ENCODE measurements at places on chromosomes 16 and 17.

DNA sequence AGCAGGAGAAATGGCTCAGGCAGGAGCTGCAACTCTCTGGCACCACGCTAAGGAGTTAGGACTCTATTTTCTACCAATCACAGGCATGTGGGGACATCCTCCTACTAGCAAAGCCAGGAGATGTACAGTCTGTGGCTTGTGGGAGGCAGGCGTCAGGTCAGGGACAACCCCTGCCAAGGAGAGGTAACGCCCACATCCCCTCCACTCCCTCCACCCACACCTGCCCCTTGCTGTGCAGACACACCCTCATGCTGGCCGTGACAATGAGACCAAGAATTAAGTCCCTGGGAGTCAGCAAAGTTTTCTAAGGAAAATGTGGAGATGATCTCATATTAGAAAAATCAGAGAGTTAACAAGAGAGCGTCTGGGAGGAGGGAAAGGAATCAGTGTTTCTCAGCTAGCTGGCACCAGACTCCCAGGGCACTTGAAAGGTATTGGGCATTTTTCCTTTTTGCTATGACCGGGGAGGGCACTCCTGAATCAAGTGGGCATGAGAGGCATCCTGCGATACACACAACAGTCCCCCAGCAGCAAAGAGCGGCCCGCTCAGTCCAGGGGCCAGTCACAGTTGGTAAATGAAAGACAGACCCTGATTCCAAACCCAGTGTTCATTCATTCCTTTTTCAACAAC is 87.3 kb upstream of the RPL38 start:
- DNase-seq, result no peak

GRCh38 chr17:1649844-1650501 is at the start of gene RILP:
Gene RILP, minus strand, starts transcription at chr17:1649866. Its CDS starts 62 bp downstream, at chr17:1649804.
- DNase-seq, result peak; percentile 38

DNA sequence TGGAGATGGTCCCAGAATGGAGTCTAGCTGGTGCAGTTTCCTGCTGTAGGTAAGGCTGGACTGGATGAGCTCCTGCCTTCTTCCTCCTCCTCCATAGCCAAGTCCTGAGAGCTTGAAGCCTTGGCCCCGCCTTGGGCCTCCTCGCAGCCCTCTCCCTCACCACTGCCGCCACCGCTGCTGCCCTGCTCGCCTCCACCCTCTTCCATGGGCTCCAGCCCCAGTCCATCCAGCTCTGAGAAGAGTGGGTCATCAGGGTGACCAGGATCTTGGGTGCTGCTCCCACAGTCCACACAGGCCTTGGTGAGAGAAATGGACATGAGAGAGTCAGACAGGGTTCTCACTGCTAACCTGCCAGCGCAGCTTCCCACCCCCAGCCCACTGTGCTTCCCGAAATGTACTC is 11.2 kb downstream of the PER1 start:
- DNase-seq, result no peak

DNA sequence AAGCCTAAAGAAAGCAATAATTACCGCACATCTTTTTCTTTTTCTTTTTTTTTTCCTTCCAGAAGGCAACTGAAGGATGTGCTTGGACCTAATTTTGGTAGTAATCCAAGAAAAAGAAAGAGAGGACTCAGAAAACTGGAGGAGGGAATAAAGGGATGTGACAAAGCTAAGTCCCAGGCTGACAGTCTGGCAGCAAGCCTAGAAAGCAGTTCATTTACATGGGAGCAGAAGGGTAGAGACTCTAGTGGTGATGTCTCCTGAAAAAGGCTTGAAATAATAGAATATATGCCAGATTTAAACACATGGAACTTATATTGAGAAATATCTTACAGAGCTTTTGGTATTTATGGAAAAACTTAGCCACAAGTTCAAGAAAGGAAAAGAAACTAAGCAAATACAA is 101.0 kb upstream of the SHISA6 start:
- DNase-seq, result no peak

GRCh38 chr16:78821335-78821734 is 721.9 kb downstream of the WWOX start:
- DNase-seq, result no peak

GRCh38 chr17:28667870-28668269 is 5.9 kb downstream of the SUPT6H start:
- no peak for DNase-seq

DNA sequence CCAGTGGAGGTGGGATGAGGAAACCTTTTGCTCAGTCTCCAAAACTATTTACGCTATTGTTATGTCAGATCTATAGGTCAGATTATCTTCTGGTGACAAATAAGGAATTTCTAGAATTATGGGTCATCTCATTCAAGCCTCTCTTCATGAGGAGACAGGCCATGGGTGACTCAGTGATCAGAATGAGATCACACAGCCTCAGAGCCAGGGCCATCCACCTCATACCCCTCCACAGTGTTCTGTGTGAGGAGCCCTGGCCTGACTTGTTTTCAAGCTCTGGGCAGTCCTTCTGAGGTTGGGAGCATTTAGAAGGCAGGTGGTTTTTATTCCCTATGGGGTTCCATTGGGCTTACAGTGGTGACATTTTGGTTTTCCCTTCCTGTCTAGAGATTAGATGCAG is 26.5 kb downstream of the YPEL2 start:
- DNase-seq, result no peak

DNA sequence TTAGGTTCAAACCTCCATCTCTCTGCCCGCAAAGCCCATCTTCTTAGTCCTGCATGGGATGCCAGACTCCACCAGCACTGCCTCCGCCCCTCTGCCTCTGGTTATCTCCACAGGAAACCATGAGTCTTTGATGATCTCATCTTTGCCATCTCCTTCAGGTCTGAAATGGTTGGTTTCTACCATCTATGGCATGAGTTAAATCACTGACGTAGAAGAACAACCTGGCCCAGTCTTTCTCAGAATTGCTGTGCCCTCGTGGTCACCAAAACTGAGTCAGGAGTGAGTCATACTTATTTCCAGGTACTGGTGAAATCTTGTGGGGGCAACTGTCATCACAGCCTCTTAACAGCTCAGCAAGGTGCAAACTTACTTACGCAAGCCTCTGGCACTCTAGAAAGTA is 468.7 kb upstream of the C16orf82 start:
- DNase-seq, result no peak

DNA sequence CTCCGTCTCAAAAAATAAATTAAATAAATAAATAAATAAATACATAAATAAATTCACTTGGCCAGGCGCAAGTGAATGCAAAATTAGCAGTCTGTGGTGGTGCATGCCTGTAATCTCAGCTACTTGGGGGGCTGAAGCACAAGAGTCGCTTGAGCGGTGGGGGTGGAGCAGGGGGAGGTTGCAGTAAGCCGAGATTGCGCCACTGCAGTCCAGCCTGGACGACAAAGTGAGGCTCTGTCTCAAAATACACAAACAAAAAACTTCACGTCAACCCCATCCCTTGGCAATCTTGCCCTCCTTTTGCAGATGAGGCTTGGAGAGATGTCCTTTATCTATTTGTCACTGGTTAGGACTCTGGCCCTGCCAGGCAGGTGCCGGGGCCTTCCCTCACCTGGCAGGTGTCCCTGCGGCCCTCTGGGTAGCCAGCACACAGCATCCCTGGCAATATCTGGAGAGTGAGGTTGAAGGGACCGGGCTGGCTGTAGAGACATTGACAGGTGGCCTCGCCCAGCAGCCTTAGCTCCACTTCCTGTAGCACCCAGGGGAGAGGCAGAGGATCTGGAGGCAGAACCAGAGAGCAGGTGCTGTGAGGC is 4.4 kb downstream of the PRSS36 start:
- DNase-seq, result peak; percentile 35

- DNase-seq, result no peak
Measured at GRCh38 chr17:39688475-39688835, 598 bp upstream of the PGAP3 start.

- DNase-seq, result no peak
Measured at GRCh38 chr17:27513849-27514248, 57.6 kb downstream of the KSR1 start.

- DNase-seq, result no peak
Measured at GRCh38 chr17:71679832-71680231, 441.0 kb upstream of the SOX9 start.

- DNase-seq, result no peak
Measured at GRCh38 chr17:851924-852323, 69.8 kb downstream of the MRM3 start.

- DNase-seq, result no peak
Measured at GRCh38 chr16:83136419-83136818, 509.6 kb downstream of the CDH13 start.

GRCh38 chr16:76777721-76778465 is 413.1 kb upstream of the MON1B start:
- no peak for DNase-seq

GRCh38 chr17:75909051-75909811 is 4.5 kb upstream of the MRPL38 start:
- DNase-seq, result peak; percentile 99

- no peak for DNase-seq
Measured at GRCh38 chr17:80657561-80657960, 112.9 kb downstream of the RPTOR start.

DNA sequence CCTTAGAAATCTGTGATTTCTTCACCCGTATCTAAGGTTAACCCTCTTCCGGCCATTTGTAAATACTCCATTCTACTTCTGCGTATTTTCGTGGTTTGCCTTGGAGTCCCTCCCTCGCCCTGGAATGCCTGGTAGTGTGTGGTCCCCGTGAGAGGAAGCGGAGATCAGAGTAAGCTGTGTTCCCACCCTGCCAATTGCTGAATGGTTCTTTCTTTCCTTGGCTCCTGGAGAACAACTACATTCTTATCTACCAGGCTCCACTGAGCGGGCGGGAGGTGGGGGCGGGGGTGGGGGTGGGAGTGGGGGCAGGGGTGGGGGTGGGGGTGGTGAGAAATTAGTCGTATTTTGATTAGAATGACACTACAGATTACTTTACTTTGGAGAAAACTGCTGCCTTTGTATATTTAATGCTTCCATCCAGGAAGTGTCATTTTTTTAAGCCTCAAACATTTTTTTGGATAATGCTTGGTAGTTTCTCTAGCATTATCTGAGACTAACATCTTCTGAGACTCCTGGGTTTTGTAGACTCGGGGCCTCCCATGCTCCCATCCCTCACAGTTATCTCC is 20.9 kb upstream of the FASN start:
- DNase-seq, result no peak

- DNase-seq, result no peak
Measured at GRCh38 chr16:55146966-55147365, 177.0 kb upstream of the IRX6 start.

DNA sequence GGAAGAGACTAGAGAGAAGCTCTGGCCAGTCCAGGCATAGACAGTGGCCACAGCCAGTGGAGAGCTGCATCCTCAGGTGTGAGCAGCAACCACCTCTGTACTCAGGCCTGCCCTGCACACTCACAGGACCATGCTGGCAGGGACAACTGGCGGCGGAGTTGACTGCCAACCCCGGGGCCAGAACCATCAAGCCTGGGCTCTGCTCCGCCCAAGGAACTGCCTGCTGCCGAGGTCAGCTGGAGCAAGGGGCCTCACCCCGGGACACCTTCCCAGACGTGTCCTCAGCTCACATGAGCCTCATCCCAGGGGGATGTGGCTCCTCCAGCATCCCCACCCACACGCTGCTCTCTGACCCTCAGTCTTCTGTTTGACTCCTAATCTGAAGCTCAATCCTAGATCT is 3.2 kb downstream of the RHBDF1 start:
- DNase-seq, result no peak

DNA sequence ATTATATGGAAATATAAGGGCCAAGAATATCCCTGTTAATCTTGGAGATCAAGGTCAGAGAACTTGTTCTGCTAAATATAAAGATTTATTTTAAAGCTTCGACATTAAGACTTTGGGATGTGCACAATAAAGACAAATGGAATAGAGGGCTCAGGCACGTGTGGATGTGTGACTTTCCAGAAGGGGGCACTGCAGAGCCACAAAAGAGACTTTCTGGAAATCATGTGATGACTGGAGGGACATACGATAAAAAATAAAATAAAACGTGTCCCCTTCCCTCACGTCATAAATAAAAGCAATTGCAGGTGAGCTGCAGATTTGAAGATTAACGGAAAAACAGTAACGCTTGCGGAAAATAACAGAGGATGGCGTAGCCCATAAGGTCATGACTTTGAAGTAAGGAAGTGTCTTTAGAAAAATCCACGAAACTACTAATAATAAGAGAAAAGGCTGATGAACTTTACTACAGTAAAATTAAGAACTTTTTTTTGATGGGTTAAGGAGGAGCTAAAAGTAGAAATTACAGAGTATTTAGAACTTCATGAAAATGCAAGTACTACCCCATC is 9.4 kb upstream of the ENGASE start:
- peak; percentile 41 for DNase-seq

- no peak for DNase-seq
Measured at GRCh38 chr17:74170924-74171323, 32.6 kb upstream of the RPL38 start.

- DNase-seq, result no peak
Measured at GRCh38 chr17:68020409-68020756, 15.2 kb upstream of the KPNA2 start.

- DNase-seq, result no peak
Measured at GRCh38 chr17:76277300-76278267, 12.4 kb downstream of the UBALD2 start.

DNA sequence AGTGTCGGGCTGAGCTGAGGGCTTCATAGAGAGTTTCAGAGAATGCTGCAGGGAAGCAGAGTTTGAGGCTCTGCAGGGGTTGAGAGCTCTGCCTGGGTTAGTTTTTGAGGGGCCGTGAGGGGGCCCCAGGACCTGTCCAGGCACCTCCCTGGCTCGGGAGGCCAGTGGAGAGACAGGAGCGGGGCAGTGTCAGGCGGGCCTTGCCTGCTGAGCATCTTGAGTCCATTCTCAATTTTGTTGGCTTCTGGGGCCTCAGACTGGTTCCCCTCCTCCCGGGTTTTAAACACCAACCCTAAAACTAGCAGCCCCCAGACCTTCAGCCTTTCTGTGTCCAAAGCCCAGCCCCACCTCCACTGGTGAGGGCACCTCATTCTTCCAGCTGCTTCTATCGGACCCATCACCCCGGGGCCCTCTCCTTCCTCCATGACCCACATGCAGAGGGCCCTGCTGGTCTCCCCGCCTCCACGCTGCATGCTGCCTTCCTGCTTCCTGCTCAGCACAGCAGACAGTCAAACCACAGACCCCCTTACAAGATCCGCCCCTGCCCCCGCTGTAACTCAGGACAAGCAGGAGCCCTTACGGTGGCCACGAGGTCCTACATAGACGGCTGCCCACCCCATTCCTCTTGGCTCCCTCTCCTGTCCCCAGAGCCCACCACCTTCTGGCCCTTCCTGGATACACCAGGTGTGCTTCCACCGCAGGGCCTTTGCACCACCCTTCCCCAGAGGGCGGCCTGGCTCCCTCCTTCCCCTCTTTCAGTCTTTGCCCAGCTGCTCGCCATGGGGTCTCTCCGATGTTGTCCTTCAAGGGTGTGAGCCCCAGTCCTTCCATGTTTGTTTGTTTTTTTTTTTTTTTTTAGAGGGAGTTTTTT is 3.8 kb downstream of the RNF213 start:
- DNase-seq, result peak; percentile 7

DNA sequence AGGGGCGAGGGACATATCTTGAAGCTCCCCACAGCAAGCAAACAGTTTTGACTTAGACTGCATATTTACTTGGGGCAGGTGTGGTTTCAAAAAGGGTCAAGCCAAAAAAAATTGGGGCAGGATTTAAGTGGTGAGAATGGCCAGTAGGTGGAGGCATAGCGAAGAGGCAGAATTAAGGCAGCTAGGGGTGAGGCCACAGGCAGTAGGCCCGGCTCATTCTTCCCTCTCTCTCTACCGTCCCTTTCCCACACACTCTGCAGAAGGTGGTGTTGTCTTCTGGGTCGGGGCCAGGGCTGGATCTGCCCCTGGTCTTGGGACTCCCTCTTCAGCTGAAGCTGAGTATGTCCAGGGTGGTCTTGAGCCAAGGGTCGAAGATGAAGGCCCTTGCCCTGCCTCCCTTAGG is 2.6 kb downstream of the SHBG start:
- DNase-seq, result peak; percentile 71

Measured in RPMI8226 (cell line).